Epithelial cell of umbilical artery (primary cell): ENCODE measurements at places on chromosomes 13 and 19. TPM values are rescaled to one million over a fixed set of nuclear protein-coding genes. Genes with fewer than 3 reads are reported as not detected.

Gene SYDE1
- 11.7 and 13.4 TPM in 2 replicates for total RNA-seq

Gene HIPK4
- total RNA-seq, result under 0.01 TPM in 1 of 2 replicates, not detected in the other

Gene NXNL1
- total RNA-seq, result not detected in 2 replicates

Gene PLK5
- not detected in 2 replicates for total RNA-seq

Gene ATP4B
- not detected in 2 replicates for total RNA-seq

Gene FOSB
- 0.15 and 0.32 TPM in 2 replicates for total RNA-seq

Gene TTC9B
- not detected in 2 replicates for total RNA-seq

Gene GJA3
- total RNA-seq, result under 0.01 and 0.15 TPM in 2 replicates

Gene AMER2
- total RNA-seq, result not detected in 2 replicates

Gene FGF22
- not detected in 2 replicates for total RNA-seq

Gene OR4F17
- total RNA-seq, result not detected in 2 replicates

Gene GNG8
- total RNA-seq, result not detected in 2 replicates

Gene MTRF1
- 10.1 and 15.3 TPM in 2 replicates for total RNA-seq

Gene ZNF541
- under 0.01 TPM in 1 of 2 replicates, not detected in the other for total RNA-seq

Gene CYP4F12
- not detected in 2 replicates for total RNA-seq

Gene SPRED3
- 1.4 and 2.6 TPM in 2 replicates for total RNA-seq

Gene MCF2L
- under 0.01 TPM in 1 of 2 replicates, not detected in the other for total RNA-seq

Gene ZNF793
- total RNA-seq, result under 0.01 and 0.15 TPM in 2 replicates
